ENCODE measurements at places on chromosomes 11 and 22.

DNA sequence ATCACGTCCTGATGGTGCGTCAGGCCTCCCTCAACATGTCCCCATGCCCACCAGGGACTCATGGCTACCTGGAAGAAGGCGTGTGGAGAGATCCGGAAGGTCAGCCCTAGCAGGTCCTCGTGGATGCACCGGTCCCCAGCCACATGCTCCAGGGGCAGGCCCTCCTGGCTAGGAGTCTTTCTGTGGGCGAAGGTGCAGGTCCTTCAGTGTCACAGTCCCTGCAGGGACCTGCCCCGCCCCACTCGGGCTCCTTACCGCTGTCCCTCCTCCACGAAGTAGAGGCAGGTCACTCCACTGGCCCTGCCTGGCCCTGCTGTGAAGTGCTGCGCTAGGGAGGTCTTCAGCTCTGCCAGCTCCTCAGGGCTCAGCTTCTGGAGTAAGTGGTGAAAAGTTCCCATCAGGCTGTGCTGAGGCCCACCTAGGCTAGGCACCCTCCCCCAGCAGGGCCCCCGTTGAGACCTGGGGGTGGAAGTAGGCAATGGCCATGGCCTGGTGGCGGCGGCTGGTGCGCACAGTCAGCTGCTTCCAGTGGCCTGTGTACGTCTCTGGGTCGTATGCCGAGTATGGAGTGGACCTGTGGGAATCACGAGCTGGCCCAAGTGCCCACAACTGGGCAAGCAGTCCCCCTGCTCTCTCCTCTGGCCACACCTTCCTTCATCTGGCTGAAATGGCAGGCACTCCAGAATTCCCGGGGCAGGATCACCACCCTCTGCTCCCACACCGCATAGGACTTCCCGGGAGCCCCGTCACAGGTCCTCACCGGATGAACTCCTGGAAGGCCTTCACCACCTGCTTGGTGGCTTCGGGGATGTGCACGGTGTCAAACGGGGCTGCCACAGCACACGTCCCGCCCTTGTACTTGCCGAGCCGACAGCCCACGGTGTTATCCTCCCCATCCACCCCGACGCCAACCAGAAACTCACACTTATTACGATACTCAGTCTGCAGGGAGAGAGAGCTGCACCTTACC is 1.1 kb upstream of the RANBP1 start:
- no peak for DNase-seq

DNA sequence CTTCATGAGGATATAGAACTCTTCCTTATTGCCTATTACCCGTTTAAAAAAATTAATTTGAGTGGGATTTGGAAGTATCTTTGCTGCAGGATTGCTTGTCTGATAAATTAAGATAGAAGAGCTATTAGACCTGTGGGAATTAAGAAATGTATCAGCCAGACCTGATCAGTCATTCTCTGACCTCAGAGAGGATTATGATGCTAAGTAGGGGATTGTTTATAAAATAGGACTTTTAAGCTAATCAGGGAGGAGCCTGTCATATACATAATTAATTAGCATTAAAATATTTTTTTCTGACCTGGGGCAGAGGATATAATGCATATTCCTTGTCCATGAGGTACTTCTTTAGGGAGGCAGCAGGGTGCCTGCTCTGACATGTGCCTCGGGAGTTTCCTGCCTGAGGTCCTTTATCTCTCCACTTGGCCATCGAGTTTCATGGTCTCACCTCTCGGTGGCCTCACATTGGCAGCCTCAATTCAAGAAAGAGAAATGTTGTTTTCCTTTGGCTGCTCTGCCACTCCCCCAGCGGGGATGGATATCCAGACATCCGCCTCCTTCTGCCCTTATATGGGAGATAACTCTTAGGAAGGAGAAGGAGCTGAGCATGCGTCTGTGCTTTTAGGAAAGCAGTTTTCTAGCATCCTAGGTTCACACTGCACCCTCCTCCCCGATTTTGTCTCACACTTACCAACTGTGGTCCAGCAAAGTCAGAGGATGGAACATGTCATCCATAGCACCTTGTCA is 41.1 kb downstream of the DIXDC1 start:
- DNase-seq: peak; percentile 76

DNA sequence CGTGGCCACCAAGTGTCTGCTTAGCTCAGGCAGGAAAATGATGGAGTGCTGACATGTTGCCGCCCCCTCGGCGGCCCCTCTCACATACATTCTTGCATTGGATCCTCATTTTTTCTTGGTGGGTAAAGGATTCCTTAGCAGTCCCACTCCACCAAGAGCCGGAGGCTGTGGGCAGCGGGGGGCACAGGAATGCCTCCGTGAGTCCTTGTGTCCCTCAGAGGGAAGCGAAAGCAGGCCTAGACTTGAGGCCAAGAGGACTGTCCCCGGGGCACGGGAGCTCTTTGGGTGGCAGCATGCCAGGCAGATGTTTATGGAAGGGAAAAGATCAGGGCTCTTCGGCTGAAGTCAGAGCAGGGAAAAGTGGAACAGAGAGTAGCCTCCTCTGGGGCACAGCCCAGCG is 21.6 kb downstream of the LRFN4 start:
- DNase-seq: peak; percentile 45

DNA sequence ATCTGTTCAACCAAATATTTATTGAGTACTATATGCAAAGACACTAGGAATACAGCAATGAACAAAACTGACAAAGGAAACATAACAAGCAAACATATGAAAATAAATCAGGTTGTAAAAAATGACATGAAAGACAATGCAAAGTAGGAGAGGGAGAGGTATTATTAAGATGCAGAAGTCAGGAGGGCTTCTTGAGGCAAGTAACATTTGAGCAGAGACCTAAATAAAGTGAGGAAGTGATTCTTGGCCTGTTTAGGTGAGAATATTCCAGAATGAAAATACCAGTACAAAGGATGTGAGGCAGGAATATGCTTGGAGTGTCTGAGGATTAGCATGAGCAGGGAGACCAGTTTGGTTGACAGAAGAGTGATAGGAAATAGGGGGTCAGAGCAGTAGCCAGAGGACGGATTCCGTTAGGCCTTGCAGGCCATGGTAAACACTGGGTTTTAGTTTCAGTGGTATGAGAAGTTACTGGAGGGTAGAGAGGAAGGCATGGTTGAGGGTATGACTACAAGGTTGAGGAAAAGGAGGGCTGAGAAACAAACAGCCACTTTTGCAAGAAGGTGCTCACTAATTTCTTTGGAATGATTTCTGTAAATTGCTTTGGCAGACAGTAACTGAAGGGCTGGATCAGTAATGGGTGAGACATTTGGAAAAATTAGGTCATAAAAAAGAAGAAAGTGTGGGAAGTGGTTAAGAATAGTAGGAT is 191.9 kb downstream of the SWAP70 start:
- DNase-seq: no peak

DNA sequence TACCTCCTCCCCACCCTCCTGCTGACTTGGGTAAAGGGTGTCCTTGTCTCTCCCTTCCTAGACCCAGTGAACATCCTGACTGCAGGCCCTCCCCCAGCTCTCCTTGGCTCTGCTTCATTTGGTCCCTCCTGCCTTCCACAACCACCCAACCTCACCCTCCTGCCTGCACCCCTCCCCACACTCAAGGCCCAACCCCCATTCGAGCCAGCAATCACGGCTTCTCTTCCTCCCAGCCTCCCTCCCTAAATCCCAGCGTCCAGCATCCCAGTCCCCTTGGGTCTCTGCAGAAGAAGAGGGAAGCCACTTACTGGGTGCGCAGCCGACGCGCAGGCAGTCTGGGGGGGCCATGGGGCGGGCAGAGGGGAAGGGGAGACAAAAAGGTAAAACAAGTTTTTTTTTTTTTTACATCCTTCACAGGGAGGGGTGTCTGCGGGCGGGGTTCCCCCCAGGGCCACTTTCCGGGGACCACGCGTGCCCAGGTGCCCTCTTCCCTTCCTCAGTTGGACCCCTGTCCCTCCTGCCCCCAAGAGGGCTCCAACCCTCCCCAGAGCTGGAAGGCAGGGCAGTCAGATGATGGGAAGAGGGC is 62.5 kb downstream of the SLC22A12 start:
- no peak for DNase-seq

GRCh38 chr11:116731097-116731761 is 41.6 kb downstream of the BUD13 start:
- peak; percentile 1 for DNase-seq

GRCh38 chr11:73995731-73996130 is 13.1 kb upstream of the UCP2 start:
- no peak for DNase-seq

DNA sequence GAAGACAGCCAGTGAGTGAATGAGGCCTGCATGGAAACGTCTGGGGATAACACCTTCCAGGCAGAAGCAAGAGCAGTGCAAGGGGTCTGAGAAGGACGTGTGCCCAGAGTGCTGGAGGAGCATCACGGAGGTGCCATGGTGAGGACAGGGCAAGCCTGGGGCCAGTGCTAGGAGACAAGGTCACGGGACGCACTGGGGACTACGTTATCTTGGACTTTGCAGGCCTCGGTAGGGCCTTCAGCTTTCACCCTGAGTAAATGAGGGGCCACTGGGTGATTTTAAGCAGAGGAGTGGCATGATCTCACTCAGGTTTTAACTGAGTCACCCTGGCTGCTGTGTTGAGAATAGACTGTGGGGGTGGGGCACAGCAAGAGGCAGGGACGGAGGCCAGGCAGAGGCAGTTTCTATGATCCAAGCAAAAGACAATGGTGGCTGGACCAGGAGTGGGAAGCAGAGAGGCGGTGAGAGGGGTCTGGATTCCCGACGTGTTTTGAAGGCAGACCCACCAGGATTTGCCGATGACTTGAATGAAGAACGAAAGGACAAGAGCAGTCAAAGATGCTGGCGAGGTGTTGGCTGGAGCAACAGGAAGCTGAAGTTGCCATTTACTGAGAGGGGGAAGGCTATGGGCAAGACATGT is 102.7 kb upstream of the PARVA start:
- DNase-seq: no peak

- DNase-seq: no peak
These were observed 1.9 kb upstream of the ANO5 start for GRCh38 chr11:22190827-22191463.

DNA sequence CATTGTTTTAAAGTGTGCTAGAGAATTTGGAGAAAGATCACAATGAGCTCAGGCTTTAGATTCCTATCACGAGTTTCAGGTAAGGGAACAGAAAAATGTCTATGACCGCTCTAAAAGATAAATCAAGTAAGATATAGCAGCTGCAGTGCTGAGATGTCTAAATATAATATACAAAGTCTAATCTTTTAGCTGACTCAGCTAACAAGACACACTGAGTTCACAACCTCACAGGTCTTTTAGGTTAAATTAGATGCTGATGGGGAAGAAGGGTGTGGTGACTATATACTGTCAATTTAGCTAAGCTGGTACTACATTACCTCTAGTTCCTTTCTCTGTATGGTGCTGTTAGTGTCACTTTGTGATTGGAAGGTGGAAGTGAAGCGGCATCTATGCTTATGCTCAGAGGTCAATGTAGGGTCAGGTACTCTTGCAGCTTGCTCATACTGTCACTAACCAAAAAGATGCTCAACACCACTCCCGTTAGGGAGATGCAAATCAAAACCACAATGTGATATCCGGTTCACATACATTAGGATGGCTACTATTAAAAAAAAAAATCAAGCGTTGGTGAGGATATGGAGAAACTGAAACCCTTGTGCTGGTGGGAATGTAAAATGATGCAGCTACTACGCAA is 283.5 kb downstream of the SWAP70 start:
- DNase-seq: no peak

- DNase-seq: peak; percentile 38
These were observed 52.6 kb upstream of the NAV2 start for GRCh38 chr11:19660076-19660475.

DNA sequence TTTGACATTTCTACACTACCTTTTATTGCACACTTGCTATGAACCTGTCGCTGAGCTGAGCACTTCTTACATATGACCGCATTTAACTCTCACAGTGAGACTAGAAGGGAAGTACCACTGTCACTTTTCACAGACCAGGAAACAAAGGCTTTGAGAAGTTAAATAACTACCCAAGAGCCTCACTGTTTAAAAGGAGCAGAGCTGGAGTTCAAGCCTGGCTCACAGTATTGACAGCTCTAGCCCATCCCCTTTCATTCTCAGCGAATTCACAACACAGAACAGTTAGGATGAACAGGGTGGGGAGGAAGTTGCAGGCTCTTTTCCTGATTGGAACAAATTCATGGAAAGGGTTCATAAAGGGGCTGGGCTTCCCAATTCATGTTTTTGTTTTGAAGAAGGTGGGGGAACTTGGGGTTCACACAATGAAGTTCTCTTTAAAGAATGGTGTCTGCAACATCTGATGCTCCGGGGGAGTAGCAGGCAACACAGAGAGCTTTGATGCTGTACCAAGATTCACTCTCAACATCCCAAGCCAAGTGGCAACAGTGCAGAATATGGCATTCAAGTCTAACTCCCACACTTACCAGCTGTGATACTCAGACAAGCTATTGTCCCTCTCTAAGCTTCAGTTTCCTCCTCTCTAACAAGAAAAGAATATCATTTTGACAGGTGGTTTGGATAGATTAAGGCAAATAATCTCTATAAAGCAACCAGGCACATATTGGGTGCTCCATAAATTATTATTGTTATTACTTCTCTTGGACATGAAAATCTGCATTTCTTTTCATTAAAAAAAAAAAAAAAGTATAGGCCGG is 17.2 kb downstream of the SCGB1A1 start:
- DNase-seq: no peak

DNA sequence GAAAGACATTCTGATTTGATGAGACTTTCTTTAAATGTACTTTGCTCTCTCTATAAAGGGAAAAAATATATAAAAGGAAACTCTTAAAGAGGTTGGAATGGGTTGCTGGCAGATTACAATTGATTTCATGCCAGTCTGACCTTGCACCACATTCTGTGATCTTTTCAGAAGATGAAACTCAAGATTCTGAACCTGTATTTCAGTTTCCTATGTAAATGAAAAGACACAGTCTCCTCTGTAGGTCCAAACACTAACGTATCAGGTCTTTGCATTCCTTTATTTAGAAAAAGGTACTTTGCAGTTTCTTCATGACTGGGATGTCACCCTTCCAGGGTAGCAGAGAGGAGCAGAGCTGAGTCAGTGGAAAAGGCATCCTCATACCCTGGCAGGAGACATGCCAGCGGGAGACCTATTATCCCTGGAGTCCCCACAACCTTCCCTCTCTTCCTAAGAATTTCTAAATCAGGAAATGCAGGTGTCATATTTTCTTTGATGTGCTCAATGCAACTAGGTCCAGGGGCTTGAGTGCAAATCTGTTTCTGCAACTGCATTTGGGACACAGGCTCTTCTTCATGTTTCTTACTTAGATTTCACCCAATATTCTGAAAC is 282.6 kb downstream of the CADM1 start:
- DNase-seq: no peak

- no peak for DNase-seq
These were observed 1.0 kb upstream of the TRIM44 start for GRCh38 chr11:35661534-35661933.

DNA sequence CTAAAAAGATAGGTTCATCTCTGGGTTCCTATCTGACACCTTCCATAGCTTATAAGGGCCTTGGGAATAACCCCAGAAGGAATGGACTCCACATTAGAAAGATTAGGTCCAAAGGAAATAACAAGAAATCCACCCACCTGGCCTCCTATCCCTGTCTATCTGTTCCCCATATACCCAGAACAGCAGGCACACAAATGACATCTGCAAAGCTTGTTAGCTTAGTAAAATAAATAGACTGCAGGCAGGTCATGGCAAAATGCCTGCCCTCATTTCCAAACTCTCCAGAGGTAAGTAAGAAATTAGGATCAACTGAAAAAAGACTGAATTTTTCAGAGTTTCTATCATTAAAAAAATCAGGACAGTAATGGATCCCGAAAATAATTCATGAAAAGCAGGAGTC is 489.5 kb downstream of the DLG2 start:
- DNase-seq: no peak

- no peak for DNase-seq
These were observed 29.4 kb downstream of the SYT9 start for GRCh38 chr11:7281079-7281478.
